Activated CD4-positive, alpha-beta T cell treated with anti-CD3 and anti-CD28 coated beads, Interleukin-2, amount 50 U/mL, for 24 hours (primary cell): ENCODE measurements at places on chromosomes 4 and X.
A peak's percentile ranks its signal among the peaks of the same experiment; 100 is the strongest.

DNA sequence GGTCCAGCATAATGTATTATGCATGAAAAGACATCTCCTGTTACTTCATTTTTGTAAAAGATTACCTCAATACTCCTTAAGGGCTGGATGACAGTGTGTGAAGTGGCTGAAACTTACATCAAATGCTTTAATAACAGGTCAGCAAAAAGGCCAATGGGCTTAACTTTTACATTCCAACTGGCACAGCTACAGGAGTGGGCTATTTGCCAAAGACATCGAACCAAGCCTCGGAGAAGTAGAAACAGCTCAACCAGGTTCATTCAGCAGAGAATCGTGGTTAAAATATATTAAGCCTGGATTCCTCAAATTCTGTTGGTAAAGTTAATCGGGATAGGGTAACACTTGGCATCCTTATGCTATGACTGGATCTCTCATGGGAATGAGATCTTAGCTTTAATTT, 639.7 kb downstream of the TRIML1 start:
- no peak for DNase-seq

DNA sequence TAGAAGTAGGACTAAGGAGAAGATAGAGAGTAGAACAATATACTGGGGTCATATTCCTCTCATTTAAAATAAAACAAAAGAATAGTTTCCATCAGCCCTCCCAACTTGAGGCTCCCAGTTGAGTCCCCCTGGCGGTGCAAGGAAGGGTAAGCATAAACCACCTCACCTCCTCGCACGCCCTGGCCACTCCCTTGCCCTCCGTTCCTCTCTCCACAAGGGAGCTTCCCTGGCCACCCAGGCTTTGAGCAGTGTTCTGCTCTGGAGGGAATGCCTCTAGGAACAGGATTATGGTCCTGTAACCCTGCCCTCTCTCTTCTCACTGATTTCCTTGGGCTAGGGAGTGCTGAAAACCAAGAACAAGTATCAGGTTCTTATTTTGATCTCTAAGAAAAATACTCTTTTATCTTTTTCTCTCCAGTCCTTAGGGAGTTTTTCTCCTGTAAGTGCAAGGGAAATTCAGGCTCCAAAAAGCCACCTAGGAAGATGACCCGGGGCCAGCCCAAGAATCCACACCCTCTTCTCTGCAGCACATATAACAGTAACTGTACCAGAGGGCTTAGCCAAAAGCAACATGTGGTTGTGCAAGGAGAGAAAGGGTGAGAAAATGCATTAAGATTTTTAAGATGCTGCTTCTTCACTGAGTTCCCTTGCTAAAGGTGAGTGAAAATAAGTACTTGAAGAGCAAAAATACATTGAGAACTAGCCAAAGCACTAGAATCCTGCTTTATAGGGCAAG, 69.9 kb downstream of the USP38 start:
- no peak for DNase-seq

DNA sequence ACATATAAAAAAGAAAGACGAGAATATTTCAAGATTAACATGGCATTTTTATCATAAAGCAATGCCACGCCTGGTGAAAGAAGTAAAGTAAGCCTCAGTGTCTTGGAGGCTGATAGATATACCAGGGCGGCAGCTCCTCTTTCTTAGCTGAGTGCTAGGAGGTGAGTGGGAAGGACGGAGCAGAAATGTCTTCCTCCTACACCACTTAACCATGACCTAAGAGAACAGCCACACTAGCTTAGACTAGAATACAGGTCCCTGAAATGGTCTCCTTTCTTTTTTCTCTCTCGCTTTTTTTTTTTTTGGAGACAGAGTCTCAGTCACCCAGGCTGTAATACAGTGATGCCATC, 75.0 kb downstream of the NAF1 start:
- no peak for DNase-seq

GRCh38 chrX:153505361-153505760, 10.6 kb downstream of the BGN start:
- DNase-seq: no peak

DNA sequence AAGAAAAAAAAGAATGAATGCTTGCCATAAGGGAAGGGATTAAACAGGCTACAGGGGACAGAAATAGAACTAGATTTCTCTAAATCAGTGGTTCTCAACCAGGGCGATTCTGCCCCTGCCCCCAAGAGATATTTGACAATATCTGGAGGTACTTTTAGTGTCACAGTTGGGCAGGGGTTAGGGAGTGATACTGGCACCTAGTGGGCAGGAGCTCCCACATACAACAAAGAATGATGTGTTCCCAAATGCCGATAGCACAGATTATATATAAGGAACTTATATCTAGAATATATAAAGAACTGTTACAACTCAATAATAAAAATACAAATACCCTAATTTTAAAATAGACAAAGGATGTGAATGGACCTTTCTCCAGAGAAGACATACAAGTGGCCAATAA, 14.7 kb downstream of the S100G start:
- DNase-seq: no peak

DNA sequence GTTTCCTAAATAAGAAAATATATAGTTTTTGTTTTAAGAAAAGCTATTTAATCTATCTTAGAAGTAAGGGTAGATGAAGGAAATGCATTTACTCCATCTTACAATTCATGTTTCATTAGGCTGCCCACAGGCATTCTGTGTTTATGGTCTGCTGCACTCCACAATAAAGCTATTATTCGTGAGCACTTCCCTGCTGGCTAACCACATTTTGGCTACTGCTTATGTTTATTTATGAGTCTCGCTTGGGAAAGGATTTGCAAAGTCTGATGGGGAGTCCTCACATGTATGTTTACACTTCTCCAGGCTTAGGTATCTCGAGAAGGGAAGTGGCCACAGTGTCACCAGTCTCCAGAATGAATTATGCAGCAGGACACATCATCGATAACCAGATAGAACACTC, 260.8 kb upstream of the VCX start:
- no peak for DNase-seq

DNA sequence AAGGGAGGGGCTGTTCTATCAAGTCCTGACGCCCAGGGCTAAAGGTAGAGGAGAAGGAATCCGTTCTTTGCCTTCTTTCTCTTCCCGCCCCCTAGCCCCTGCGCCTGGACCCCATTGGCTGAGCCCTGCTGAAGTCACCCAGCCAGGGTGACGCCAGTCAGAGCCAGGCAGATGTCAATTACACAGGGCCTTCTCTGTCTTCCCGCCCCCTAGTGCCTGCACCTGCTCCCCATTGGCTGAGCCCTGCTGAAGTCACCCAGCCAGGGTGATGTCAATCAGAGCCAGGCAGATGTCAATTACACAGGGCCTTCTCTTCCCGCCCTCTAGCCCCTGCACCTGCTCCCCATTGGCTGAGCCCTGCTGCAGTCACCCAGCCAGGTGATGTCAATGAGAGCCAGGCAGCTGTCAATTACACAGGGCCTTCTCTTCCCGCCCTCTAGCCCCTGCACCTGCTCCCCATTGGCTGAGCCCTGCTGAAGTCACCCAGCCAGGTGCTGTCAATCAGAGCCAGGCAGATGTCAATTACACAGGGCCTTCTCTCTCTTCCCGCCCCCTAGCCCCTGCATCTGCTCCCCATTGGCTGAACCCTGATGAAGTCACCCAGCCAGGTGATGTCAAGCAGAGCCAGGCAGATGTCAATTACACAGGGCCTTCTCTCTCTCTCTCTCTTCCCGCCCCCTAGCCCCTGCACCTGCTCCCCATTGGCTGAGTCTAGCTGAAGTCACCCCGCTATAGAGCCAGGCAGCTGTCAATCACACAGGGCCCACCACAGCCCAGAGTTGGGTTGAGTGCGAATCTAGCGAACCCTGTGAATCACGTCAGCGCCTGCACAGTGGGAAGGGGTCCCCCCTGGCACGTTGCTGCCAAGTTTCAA, 46.4 kb downstream of the ASMT start:
- DNase-seq: peak; percentile 91

DNA sequence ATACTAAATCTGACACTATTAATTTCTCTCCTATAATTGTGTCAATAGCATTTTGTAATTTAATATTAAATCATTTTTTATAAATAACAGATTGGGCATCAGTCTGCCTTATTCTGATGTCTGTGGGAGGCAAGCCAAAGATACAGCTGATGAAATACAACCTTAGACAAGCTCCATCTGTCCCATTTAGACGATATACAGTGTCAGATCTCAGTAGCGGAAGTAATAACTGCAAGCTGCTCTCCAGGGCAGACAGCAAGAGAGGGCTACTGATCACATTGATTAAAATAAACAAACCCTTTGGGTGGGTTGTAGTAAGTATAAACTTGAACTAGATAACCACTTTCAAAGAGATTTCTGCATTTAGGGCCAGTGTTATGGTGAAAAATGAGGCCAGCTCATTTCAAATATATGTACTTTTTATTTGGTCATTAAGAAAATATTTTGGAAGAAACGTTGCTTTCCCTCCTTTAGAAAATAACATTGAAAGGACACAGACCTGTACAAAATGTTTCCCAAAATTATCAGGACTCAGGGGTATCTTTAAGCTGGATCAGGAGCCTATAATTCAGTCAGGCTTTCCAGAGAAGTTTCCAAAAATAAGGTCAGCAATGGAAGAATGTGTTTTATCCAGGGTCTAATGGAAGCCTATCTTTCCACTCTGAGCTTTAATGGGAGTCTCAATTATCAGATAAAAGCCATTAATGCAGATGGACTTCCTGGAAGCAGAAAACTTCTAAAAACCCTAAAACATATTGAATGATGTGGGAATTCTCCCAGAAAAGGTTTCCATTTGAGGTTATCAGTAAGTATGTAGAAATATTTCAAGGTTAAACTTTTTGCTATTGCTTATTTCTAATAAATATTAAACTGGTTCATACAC, 1028.8 kb upstream of the IGFBP7 start:
- no peak for DNase-seq

DNA sequence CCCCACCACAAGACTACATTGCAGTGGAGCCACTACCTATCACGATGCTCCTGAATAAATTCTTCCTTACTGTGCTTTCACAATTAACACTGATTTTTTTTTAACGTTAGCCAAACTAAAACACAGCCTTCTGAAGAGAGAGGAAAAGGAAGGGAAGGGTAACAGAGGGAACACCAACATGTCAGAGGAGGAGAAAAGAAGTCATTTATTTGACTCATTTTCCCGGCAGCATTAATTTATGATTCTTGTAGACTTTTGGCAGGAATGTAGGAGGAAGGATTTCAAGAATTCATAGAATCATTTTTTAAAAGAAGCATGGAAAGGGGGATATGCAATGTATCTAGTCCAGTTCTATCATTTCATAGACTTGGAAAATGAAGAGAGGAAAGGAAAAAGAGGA, 74.3 kb upstream of the IQCM start:
- no peak for DNase-seq

GRCh38 chr4:69092980-69093568, 3.2 kb upstream of the UGT2B7 start:
- DNase-seq: no peak

GRCh38 chrX:23742697-23743622, at the start of gene ACOT9:
Gene ACOT9 (minus strand): TSS chrX:23743276. CDS start chrX:23743144, 132 bp downstream.
- DNase-seq: peak; percentile 46

DNA sequence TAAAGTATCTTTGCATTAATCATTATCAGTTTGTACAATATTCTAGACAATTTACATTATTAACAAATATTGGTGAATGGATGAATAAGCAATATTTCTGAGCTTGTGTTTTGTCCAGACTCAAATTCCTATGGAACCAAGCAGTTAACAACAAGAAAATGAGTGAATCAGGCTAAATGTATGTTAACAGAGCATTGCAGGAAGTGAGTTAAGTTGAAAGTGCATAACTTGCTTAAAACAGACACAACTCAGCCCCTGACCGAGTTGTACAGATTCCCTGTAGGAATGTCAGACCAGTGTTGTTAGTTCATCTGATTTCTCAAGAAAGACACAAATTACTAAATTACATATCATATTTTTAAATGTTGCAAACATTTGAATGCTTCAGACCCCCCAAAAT, 23.7 kb upstream of the CSN1S1 start:
- no peak for DNase-seq

DNA sequence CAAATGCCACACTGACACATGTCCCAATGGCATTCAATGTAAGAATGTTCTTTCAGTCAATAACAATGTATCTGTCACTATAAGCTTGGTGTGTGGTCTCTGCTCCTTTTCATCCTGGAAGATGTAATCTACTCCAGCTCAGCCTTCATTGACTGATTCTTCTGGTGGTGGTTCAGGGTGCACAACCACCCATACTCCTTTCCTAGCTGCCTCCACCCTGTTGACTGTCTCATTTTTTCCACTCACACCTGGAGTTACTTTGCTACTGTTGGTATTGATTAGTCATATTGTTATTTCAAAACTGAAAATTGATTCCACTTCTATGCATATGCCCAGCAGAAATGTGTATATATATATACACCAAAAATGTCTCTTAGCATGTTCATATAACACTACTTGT, 140.5 kb downstream of the ASB9 start:
- DNase-seq: no peak

- no peak for DNase-seq
Observed at GRCh38 chr4:146121757-146122156, 53.8 kb upstream of the LSM6 start.

DNA sequence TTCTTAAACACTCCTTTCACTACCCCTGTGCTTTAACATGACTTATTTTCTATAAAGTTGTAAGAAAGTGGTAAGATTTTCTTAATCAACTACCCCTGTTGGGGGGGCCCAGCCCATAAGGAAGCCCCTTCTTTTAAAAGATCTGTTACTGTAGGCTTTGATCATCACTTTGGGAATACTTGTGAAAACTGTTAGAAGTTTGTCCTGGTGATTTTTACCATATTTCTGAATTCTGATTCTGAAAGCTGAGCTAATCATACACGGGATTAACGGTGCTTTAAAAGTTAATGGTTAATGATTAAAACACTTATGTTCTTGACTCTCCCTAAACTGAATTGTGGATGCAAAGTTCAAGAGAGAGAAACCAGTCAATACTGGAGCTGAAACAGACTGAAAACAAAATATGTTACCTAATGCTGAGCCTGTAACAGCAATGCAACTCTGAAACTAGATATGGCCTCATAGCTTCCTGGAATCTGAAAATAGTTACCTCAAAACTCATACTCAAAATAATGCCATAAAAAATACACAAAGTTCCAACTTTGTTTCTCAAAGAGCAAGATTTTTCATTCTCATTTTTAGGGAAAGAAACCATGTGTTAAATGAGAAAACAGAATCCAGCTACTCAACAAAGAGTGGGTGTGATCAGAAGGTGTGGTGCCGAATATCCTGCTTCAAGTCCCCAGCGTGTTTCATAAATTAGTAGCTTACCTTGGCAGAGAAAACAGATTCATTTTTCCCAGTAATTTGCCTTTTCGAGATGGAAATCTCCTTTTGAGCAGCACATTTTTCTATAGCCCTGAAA, 31.6 kb downstream of the ADH7 start:
- DNase-seq: no peak

DNA sequence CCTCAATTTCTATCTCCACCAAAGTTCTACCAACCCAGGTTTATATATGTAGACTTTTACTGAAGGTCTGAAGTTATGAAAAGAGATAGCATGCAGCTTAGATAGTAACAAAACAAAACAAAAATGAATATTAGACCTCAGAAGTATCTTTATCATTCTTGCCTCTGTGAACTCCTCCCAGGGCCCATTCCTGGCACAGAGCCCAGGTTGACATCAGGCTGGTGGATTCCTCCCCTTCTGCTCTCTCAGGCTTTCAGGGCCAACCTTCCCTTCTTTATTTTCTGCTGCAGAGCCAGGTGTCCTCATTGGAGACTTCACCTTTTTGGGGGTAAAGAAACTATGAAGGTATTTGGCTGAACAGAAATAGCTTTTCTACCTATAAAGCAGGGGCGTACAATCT, 112.8 kb upstream of the PITX2 start:
- no peak for DNase-seq
